ENCODE measurements at places on chromosomes 2 and 18.
A peak's percentile ranks its signal among the peaks of the same experiment; 100 is the strongest.

GRCh38 chr2:210226223-210226622, 976 bp upstream of the ACADL start:
- DNase-seq: no peak

DNA sequence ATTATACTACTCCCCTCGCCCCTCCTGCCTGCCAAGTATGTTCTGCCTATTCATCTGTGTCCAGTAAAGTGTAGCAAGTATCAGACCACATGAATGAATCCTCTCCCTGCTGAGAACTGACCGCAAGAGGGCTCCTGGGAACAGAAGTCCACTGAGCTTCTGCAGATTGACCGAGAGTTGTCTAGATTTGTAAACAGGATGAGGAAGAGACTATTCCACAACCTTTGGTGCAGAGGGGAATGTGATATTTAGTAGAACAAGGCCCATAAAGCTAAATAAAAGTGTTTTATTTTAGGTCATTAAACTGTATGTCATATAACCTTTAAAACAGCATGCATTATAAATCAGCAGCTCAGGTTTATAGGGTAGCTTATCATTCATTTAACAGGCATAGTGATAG, 377.0 kb downstream of the DCC start:
- no peak for DNase-seq

DNA sequence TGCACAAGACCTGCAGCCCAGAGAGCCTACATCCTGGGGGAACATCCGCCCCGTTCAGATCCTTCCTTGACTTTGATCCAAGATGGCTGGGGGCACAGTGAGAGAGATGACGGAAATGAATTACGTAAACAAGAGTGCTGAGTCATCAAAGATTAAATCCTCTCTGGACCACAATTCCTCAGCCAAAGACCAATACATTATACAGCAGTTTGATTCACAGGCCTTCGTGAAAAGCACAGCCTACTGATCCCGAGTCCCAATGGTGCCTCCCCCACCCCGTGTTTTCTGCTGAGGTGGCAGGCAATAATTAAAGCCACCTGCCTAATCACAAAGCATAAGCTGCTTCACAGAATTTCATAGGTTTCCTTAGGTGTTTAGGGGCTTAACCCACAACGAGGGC, 43.0 kb downstream of the MYO5B start:
- no peak for DNase-seq

GRCh38 chr18:11327391-11328009, 178.1 kb upstream of the PIEZO2 start:
- DNase-seq: no peak

- no peak for DNase-seq
These were observed 74.6 kb downstream of the CPS1 start for GRCh38 chr2:210630873-210631560.

DNA sequence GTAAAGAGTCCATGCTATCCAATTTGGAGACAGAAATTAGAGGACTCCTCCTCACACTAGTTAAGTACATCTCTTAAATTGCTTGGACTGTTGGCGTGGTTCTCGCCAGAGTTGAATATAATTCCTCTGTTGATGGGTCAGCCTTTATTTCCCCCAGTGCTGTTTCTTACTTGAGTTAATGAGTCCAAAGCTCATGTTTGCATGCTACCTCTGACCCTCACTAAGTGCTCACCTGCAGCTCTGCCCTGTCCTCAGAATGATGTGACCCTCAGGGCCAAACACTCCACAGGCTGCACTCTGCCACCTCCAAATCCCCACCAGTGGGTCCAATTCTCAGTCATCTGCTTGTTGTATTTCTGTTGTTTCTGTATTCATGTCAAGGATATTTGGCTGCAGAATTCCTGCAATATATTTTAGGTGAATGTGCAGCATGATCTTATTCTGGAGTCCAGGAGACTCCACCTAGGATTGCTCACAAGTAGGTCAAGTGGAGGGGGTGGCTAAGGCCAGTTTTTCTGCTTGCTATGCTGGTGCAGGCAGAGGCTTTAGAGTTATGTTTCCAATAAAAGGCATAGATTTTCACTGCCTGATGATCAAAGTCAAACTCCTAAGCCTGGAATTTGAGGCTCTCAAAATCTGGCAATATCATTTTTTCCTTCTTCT, 37.8 kb downstream of the RDH14 start:
- DNase-seq: no peak

DNA sequence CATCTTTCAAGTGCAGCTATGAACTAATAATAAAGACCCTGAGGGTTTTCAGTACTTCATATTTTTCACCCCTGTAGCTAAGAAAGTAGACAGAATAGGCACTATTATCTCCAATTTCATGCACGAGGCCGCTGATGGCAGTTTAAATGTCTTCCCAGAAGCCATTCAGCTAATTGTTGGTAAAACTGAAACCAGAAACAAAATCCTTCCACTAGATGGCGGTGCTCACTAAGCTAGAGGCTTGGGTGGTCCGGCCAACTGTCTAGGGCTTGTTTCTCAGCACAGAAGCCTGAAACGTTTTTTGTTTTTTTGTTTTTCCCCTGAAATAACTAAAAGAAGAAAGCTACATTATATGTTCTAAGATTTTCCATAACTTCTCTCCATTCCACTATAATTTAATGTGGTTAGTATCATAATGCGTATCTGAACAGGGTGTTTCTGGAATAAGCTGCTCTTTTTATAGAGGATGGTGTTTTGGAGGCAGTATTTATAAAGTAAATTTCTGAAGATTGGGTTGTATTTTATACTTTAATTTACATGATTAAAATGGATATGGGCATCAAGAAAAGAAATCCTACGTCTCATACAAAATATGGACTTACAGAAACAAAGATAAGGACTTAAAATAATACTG, 159.4 kb downstream of the PIK3C3 start:
- peak; percentile 20 for DNase-seq

GRCh38 chr2:200765995-200766660, 45.6 kb upstream of the BZW1 start:
- no peak for DNase-seq
